ENCODE measurements at places on chromosomes 16 and 17. TPM values are rescaled to one million over a fixed set of nuclear protein-coding genes. Genes with fewer than 3 reads are reported as not detected.
A peak's percentile ranks its signal among the peaks of the same experiment; 100 is the strongest.

- no peaks in the 10 kb centered on the region for H3K27me3 ChIP-seq
- peaks cover 21% of the 10 kb centered on the region for H3K4me1 ChIP-seq
- DNase-seq = no peak
- H3K27ac ChIP-seq = no peak overlapping the region
These were observed 296.1 kb downstream of the SOX9 start for GRCh38 chr17:72416905-72417304.

EMP2 gene
- 32.4 TPM for total RNA-seq

IRX5 gene
- 6.0 TPM for total RNA-seq

DNA sequence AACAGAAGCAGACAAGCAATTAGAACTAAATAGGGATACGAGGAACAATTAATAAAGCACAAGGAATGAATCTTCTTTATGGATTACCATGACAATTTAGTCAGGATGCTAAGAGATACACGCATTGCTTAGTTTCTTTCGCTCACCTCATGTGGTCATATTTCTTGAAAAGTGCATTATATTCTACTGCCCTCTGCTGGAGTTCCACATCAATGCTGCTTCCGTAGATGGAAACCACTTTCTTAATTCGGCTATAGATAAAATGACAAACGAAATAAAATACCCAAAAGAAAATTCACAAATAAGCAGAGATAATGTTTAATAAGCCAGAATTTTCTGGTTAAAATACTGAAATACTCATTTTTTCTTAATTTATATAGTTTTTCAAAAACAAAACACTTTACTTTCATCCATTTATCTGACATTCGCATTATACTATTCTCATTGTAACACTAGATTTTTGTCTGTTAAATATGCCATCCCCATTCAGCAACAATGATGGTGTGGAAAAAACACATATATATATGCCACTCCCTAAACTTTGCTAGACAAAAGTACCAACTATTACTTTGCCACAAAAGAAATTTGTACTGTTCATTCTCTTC lies 22.0 kb upstream of the PHLPP2 start:
- H3K4me1 ChIP-seq = no peaks in the 10 kb centered on the region
- H3K4me3 ChIP-seq = no peak overlapping the region

FLII gene
- total RNA-seq = 429 TPM

DNA sequence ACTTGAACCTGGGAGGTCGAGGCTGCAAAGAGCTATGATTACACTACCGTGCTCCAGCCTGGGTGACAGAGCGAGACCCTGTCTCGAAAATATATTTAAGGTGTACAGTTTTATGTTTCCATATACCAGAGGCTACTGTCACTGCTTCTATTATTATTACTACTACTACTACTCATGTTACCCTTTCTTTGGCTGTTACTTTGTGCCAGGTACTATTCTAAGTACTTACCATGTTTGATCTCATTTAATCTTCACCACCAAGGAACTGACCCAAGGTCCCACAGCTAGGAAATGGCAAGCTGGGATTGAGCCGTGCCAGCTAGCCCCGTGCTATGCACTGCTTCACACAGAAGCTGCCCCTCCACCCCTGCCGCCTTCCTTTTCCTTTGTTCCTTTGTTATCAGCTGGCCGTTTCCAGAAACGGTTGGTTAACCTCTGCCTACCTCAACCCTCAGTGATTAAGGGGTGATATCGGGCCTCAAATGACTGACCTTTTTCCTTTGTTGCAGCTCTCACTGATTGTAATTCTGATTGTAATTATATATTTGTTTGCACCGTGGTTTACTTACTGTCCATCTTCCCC lies 78.4 kb downstream of the ABCC1 start:
- peaks cover 5% of the 10 kb centered on the region for H3K27me3 ChIP-seq
- H3K27ac ChIP-seq = no peak overlapping the region
- H3K4me1 ChIP-seq = peaks cover 63% of the 10 kb centered on the region
- peaks cover 35% of the 10 kb centered on the region for H3K36me3 ChIP-seq

ZNF232 gene
- 2.9 TPM for total RNA-seq

KRTAP2-2 gene
- total RNA-seq = 0.68 TPM

KRT24 gene
- not detected for total RNA-seq

GRCh38 chr16:7325834-7326233 lies 6.8 kb upstream of the RBFOX1 start:
- no peaks in the 10 kb centered on the region for H3K4me1 ChIP-seq
- no peak for DNase-seq
- no peaks in the 10 kb centered on the region for H3K36me3 ChIP-seq
- H3K27me3 ChIP-seq = no peaks in the 10 kb centered on the region
- no peak overlapping the region for H3K4me3 ChIP-seq

PLA2G10 gene
- not detected for total RNA-seq

NTN1 gene
- not detected for total RNA-seq

CDH1 gene
- 0.36 TPM for total RNA-seq

DNA sequence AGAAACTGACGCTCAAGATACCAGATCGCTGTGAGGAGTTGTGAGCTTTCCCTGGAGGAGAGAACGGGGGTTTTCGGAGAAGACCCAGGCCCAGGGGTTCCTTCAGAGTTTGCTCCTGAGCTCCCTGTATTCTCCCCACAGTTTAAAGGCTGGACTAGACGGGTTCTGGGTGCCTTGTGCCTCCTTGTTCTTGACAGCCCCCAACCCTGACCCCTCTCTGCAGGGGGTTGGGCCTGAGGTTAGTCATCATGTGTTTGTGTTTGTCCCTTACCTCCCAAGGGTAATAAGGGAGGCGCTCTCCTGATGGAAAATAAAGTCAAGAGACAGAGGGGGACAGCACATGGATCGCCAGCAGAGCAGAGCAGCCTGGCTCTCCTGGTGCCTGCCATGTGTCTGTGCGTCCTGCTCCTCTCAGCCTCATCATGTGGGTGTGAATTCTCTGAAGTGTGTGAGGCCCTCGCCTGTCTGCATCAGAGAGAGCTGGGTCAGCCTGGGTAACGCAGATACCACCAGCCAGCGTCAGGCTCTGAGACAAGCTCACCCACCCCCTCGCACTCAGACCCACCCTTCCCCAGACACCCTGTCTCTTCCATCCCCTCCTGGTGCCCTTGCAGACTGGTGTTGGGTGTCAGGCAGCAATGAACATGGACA lies 8.7 kb downstream of the HEXIM2 start:
- H3K36me3 ChIP-seq = peaks cover 14% of the 10 kb centered on the region
- no peaks in the 10 kb centered on the region for H3K27me3 ChIP-seq
- H3K4me3 ChIP-seq = peak overlapping the region; percentile 76
- H3K27ac ChIP-seq = peak overlapping the region; percentile 99

KDM6B gene
- total RNA-seq = 17.5 TPM

GRCh38 chr17:19000531-19001325 lies 3.8 kb downstream of the FAM83G start:
- H3K27ac ChIP-seq = peak overlapping the region; percentile 48
- H3K36me3 ChIP-seq = peaks cover 25% of the 10 kb centered on the region
- H3K27me3 ChIP-seq = no peaks in the 10 kb centered on the region

DNA sequence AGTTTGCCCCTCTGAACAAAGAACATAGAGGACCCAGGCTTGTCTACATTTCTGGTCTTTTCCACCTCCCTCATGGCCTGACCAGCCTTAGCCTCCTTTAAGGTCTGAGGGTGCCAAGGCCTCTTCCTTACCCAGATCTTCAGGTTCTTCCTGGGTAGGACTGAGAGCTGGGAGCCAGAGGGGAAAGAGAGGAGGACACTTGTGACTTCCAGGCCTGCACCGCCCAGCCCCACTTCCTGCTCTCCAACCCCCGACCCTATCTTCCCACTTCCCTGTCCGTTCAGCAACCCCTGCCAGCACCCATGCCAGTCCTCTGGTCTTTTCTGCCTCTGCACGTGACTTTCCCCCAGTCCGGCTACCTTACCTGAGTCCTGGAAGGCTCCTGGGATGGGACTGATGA lies 534 bp downstream of the PRSS36 start:
- H3K4me3 ChIP-seq = no peak overlapping the region
- no peak overlapping the region for H3K27ac ChIP-seq
- H3K4me1 ChIP-seq = no peaks in the 10 kb centered on the region
- DNase-seq = no peak
- H3K27me3 ChIP-seq = peaks cover 24% of the 10 kb centered on the region

GRCh38 chr17:60989846-60990245 lies 312.2 kb downstream of the BCAS3 start:
- no peak overlapping the region for H3K27ac ChIP-seq
- H3K27me3 ChIP-seq = no peaks in the 10 kb centered on the region
- DNase-seq = no peak

CCL16 gene
- total RNA-seq = not detected

DNA sequence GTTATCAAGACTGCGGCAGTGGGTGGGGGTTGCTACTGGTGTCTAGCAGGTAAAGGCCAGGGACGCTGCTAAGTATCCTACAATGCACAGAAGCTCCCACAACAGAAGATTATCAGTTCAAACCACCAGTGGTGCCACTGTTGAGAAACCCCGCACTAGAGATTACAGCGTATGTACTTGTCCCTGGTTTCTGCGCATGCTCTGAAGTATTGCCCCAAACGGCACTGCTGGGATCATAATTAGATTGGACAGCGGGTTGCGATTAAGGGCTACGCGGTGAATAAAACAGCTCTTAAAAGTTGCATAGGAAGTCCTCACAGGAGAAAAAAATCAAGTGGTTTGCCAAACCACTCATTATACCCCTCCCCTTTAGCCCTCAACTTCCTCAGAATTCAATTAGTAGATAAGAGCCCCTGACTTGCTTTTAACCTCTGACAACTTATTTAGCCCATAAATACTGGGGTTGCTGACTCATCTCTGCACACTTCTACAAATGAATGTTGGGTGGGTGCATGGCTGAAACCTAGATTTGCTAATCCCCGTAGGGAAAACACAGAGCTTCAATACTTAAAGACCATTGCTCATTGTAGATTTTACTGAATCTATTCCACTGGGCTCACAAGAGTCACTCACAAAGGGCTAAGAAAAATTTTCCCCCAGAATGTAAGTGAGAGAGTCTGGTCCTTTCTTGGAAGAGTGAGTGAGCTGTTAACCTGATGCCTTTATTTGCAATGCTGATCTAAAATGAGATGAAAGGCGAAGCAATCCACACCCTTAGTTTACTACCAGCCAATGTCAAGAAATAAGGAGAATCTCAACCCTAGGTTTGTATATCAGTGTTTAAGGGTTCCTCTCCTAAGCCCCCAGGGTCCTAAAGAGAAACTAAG lies 91.8 kb downstream of the RGS9 start:
- H3K27me3 ChIP-seq = peaks cover 15% of the 10 kb centered on the region
- H3K4me1 ChIP-seq = peaks cover 47% of the 10 kb centered on the region
- peak; percentile 33 for DNase-seq
- H3K4me3 ChIP-seq = no peak overlapping the region
- H3K36me3 ChIP-seq = no peaks in the 10 kb centered on the region
- no peak overlapping the region for H3K27ac ChIP-seq

TSPOAP1 gene
- total RNA-seq = 0.41 TPM

DNA sequence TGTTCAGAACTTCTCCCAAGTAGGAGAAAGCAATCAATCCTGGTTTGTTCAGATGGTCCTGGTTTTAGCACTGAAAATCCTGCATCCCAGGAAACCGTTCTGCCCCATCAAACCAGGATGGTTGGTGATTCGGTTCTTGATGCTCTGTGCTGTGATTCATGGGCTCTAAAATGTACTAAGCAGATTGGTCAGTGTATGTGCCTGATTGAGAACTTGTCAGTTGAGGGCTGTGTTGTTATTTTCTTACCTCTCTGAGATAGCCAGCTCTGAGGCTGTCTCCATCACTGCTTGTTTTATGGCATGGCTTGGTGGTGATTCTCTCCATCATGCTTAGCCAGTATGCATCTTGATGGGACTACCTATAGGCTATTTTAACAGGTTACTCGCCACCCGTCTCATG lies 246.9 kb upstream of the RBFOX1 start:
- H3K4me1 ChIP-seq = no peaks in the 10 kb centered on the region
- no peaks in the 10 kb centered on the region for H3K27me3 ChIP-seq
- peaks cover 4% of the 10 kb centered on the region for H3K36me3 ChIP-seq
- H3K27ac ChIP-seq = no peak overlapping the region
- no peak overlapping the region for H3K4me3 ChIP-seq

HNF1B gene
- not detected for total RNA-seq

GRCh38 chr17:27466743-27467375 lies 10.6 kb downstream of the KSR1 start:
- H3K4me3 ChIP-seq = no peak overlapping the region
- H3K27ac ChIP-seq = no peak overlapping the region
- H3K4me1 ChIP-seq = peaks cover 8% of the 10 kb centered on the region
- no peaks in the 10 kb centered on the region for H3K36me3 ChIP-seq

DNA sequence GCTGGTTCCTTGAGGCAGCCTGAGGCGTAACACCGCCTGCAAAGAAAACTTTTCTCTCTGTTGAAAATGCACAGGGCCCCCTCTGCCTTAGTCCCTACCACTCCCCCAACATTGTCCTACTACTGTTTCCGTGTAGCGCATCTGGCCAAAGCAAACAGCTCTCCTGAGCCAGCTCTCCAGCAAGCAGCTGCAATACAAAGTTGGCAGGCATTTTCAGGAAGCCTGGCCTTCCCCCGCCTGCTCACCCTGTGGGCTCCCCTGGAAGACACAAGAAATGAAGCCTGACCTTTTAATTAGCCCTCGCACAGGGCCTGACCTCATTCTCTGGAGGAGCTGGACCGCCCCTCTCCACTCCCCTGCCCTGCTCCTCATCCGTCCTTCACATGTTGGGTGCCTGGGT lies 66.7 kb downstream of the SOX9 start:
- no peak overlapping the region for H3K4me3 ChIP-seq
- DNase-seq = no peak
- H3K4me1 ChIP-seq = peaks cover 12% of the 10 kb centered on the region
- no peak overlapping the region for H3K27ac ChIP-seq

PIK3R5 gene
- total RNA-seq = not detected

ORC6 gene
- total RNA-seq = 21.2 TPM

GRCh38 chr17:32688221-32688620 lies 188.7 kb downstream of the MYO1D start:
- H3K36me3 ChIP-seq = no peaks in the 10 kb centered on the region
- H3K4me1 ChIP-seq = no peaks in the 10 kb centered on the region
- no peaks in the 10 kb centered on the region for H3K27me3 ChIP-seq
- H3K4me3 ChIP-seq = no peak overlapping the region
- no peak overlapping the region for H3K27ac ChIP-seq

GRCh38 chr17:66942451-66943264 lies 21.8 kb upstream of the CACNG4 start:
- DNase-seq = no peak
- H3K27ac ChIP-seq = no peak overlapping the region
- no peaks in the 10 kb centered on the region for H3K36me3 ChIP-seq
- H3K4me3 ChIP-seq = no peak overlapping the region

Data from HFFc6 (cell line).